ENCODE measurements at places on chromosomes 4 and X.

DNA sequence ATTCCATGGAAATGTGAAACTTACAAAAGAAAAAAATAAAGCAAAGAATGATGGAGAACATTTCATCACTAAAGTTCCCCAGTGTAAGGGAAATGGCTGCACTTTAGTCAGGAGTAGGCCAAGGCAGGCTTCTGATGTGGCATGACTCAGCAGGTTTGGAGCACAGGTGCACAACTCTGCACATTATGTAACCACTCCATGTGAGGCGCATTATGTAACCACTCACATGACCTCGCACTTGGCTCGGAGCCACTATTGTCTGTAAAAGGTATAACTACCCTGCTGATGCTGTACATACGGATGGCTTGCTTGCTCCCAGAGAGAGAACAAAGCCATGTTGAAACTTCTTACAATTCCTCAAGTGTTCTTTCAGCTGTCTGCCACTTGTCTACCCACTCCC lies 727.6 kb downstream of the TRAM1L1 start:
- no peak for DNase-seq

DNA sequence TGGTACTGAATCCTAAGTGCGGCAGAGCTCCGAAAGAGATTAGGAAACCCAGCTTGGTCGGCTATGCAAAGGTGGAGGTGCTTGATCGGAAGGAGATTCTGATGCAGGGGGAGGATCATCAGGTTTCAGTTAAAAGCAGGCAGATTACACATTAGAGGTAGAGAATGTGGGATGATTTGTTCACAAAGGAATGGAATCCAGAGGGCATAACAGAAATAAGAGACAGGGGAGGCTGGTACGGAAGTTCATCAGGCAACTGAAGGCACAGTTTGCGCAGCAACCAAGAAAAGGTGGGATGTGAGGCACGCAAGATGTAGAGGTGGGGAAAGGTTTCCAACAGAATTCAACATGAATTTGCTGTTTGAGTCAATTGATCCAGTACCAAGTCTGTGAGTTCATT lies 424 bp upstream of the ZNF330 start:
- DNase-seq: no peak

DNA sequence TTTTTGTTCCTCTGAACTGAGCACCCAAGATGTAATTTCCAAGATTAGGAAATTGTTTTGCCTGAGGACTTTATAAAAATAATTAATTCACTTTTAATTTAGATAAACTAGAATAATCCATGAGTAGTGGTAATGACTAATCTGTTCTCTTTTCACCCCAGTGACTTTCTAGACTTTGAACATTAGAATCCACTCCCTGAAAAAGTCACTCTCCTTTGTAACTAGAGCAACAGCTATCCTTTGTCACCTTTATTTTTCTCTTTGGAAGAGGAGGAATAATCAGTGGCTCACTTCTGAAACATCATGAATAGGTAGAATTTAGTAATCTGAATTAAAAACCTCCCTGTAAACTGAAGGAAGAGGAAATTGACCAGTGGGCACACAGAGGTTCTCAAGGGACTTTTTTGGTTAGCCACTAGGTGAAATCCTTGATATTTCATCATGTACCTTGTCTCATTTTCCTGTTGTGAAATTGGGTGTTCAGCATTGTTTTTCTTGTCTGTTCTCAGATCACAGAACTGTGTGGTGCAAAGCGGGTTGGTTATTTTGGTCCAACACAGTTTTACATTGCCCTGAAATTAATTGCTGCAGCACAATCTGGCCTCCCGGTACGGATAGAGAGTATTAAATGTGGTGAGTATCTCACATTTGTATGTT lies 59.4 kb downstream of the REPS2 start:
- DNase-seq: no peak

- no peak for DNase-seq
These were observed 957.8 kb downstream of the C4orf33 start for GRCh38 chr4:130053723-130054122.

- peak; percentile 44 for DNase-seq
These were observed 12.3 kb upstream of the XPNPEP2 start for GRCh38 chrX:129726307-129727111.

DNA sequence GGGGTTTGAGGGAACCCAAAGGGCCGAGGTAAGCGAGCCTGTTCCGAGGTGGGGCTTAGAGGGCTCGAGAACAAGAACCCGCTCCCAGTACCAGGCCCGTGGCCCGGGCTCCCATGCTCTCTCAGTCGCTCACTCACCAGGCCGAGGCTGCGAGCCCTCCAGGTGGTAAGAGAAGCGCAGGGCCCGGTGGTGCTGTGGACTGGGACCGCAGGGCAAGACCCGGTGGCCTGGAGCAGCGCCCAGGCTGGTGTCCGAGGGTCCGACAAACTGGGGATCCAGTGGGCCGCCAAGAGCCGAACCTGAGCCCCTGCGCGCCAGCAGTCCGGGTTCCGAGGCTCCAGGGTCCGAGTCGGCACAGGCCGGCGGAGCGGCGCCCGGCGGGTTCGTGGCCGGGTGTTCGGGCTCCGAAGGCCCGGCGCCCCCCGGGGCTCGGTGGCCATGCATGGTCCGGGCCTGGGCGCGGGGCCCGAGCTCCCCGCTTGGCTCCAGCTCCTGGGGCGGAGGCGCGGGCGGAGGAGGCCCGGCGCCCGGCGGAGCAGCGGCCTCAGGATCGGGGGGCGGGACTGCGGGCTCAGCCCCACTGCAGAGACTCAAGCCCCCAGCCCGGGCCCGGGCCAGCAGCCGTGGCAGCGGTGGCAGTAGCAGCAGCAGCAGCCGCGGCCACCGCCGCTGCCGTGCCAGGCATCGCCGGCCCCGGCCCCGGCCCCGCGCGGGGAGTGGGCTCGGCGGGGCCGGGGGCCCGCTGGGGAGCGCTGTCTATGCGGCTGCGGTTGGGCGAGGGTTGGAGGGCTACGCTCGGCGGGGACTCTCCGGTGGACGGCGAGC lies 833 bp downstream of the FGD1 start:
- peak; percentile 62 for DNase-seq

GRCh38 chrX:112979879-112980278 lies 139.2 kb upstream of the AMOT start:
- no peak for DNase-seq

DNA sequence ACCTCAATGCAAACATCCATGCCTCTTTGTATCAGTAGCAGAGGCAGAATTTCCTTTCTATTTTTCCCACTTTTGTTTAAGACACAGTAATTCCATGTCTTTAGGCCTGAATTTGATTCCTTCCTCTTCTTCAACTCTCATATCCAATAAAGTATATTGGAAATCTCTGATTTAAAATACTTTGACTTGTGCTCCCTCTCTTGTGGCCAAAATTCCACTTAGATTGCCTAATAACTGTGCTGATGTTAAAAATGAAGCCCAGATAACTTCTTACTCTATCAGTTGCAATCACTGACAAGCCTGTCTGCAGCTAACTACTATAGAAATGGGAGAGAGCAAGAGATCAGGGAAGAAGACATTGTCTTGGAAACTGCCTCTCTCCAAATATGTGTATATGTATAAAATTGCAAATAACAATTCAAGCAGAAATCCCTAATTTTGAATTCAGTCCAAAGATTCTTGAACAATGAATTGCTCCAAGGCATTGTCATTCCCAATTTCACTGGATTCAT lies 163.5 kb upstream of the SPIN4 start:
- no peak for DNase-seq

- DNase-seq: no peak
These were observed 11.6 kb downstream of the RBMX2 start for GRCh38 chrX:130413415-130413814.

DNA sequence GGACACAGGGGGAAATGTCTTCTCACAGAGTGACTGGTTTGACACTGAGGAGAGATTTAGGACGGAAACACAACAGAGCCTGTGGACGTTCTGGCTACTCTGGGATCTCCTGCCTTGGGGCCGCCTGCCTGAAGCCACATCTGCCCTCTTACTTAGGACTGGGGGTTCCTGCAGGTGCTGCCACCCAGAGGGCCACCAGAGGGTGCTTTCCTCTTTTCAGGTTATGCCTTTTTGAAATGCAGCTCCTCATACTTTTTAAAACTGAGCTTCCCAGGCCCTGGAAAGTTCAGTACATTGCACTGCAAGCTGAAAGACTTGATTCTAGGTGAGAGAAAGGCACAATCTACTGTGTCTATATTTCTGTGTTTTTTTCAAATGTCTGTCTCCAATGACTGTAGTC lies 92.2 kb upstream of the PGRMC2 start:
- DNase-seq: no peak

DNA sequence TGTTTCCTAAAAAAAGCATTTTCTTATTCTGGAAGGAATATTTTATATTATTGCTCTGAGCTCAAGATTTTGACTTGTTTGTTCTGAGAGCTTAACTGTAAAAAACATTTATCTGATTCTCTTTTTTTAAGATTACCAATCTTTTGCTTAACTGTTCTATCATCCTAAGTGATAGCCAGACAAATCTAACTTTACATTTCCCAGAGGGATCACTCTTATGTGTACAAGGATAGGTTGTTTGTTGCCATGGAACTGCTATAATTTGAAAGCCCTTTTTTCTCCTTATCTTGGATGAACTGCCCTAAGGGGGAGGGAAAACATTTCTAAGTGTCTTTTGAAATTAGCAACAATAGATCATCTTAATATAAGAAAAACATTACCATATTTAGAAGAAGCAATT lies 494.7 kb downstream of the TRAM1L1 start:
- DNase-seq: no peak

DNA sequence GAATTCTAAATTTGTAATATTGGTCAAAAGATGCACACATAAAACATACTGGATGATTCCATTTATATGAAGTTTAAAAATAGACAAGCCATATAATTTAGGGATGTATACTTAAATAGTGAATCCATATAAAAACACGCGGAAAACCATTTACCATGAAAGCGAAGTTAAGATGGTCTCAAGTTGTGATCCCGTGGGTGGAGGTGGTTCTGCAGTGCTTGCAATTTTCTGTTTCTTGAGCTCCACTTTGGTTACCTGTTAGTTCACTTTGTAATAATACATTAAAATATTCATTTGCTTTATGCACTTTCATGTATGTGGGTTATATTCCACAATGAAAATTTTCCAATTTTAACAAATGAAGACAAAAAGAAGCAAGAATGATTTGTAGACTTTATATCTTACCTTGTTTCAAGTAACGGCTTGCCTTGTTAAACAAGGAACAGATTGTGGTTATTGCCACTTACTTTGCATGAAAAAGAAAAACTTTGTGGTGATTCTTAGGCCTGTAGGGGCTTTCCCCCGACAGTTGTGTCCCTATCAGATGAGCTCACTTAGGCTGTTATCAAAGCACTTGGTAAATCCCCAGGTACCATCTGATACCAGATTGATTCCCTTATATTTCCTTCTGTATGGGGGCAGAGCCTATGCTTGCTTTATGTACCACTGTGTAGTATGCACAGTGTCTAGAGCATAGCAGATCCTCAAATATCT lies 12.2 kb downstream of the UCP1 start:
- no peak for DNase-seq

GRCh38 chr4:163350672-163351071 lies 7.0 kb downstream of the NPY5R start:
- no peak for DNase-seq

DNA sequence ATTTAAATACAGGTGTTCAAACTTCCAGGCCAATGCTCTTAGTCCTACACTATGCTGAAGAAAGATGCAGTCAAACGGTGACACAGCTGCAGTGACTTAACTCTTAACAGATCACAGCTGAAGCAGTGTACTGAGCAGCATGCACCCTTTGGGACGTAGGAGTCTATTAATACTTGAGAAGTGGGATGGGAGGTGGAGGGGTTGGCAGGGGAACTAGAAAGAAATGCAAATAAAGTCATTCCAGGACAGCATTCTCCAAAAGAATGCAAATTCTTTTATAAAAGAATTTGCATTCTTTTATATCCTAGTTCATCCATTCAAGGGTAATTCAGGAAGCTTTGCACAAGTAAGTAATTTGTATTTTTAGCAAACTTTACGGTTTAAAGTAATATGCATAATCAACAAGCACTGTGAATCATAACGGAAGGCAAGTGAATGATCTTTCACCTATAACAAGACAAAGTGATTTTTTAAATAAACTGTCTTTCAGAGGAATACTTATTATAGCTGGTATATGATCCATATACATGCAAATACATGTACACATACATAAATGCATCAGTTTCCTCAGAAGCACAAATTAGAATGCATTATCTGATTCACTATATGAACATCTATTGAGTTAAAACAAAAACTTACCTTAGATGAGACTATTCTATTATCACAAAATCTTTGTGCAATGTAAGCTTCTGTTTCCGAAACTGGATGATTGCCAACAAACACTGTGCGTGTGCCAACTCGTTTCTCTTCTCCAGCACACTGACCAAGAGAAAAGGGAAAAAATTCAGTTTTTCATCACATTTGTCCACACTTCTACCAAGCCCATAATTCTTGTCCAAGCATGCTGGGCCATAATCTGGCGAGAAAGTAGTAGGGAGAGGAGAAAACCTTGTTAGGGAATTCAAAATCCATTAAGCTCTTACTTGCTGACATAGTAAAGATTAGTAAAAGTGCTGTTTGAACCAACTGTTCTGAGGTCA lies 106.5 kb downstream of the ATP11C start:
- no peak for DNase-seq

DNA sequence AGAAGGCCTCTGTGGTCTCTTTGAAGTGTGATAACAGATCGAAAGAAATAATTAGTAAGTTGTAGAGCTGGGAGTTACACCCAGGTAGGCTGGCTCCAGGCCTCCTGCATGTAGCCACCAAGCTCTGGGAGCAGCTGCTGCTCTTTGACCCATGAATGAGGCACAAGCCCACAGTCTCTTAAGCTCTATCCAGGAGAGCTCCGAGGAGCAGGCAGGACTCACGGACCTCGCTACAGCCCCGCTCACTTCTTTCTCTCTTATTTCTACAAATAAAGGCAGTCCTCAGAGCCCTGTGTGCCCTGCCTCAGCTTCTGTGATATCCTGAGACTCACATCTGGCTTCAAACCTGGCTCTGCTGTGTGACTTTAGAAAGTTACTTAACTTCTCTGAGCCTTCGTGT lies 86.9 kb downstream of the EVC start:
- DNase-seq: no peak

DNA sequence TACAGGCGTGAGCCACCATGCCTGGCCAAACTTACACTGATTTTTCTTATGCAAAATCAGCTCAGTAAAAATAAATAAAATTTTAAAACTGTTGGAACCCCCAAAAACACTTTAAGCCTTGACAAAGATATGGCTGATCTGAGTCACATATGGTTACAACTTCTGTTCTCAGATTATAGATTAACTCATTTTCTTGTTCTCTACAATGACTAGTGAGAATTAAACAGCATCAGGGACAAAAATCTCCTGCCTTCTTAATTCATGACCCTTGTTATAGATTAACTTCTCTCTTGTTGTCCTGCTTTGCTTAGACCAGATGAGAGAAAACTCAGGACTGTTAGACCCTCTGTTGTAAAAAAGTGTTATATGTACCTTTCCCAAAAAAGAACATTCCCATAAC lies 24.2 kb upstream of the EXOC1L start:
- no peak for DNase-seq

GRCh38 chr4:157700898-157701694 lies 471.7 kb downstream of the GASK1B start:
- DNase-seq: peak; percentile 9

DNA sequence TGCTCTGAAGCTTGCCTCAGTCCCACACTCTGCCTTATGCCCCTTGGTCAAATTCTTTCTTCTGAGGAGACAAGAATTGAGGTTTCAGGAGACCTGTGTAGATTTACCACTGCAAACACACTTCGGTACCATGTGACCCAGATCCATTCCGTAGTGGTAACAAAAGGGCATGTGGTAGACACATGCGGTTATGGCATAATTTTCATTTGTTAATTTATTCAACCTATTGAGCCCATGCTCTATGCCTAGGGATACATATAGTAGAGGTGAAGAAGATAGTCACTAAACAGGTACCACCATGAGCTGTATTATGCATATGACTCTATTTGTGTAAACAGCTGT lies 190.9 kb downstream of the NDST4 start:
- no peak for DNase-seq

All from retina (tissue), 1 donor.